Adrenal gland (tissue), 19 donors: ENCODE measurements at places on chromosomes 3 and 15.
A peak's percentile ranks its signal among the peaks of the same experiment; 100 is the strongest.

DNA sequence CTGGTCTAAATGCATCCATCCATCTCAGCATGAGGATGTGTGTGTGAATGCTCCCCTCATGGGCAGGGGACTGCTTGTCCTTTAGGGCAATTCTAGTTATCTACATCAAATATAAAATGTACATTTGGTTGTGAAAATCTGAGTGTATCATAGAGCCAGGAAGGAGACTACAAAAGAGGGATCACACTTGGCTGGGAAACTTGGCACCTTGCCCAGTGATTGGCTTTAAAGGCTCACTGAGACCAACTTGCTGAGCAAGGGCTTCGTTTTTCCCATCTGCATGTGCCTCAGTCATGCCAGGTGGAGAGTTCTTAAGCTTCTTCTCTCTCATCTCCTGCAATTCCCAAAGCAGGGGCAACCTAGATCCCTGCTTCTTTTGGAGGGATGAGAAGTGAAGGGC lies 5.2 kb downstream of the CAPN3 start:
- no peak overlapping the region for H3K27ac ChIP-seq
- DNase-seq, result peak; percentile 32
- no peaks in the 10 kb centered on the region for H3K36me3 ChIP-seq
- no peak overlapping the region for H3K4me3 ChIP-seq

GRCh38 chr3:94349310-94349878 lies 286.5 kb downstream of the NSUN3 start:
- no peak overlapping the region for H3K4me3 ChIP-seq
- no peaks in the 10 kb centered on the region for H3K36me3 ChIP-seq
- H3K27ac ChIP-seq, result no peak overlapping the region

GRCh38 chr3:190183121-190183520 lies 62.4 kb upstream of the P3H2 start:
- H3K4me1 ChIP-seq, result no peaks in the 10 kb centered on the region
- H3K4me3 ChIP-seq, result no peak overlapping the region
- H3K27me3 ChIP-seq, result no peaks in the 10 kb centered on the region
- no peaks in the 10 kb centered on the region for H3K36me3 ChIP-seq
- H3K27ac ChIP-seq, result no peak overlapping the region

DNA sequence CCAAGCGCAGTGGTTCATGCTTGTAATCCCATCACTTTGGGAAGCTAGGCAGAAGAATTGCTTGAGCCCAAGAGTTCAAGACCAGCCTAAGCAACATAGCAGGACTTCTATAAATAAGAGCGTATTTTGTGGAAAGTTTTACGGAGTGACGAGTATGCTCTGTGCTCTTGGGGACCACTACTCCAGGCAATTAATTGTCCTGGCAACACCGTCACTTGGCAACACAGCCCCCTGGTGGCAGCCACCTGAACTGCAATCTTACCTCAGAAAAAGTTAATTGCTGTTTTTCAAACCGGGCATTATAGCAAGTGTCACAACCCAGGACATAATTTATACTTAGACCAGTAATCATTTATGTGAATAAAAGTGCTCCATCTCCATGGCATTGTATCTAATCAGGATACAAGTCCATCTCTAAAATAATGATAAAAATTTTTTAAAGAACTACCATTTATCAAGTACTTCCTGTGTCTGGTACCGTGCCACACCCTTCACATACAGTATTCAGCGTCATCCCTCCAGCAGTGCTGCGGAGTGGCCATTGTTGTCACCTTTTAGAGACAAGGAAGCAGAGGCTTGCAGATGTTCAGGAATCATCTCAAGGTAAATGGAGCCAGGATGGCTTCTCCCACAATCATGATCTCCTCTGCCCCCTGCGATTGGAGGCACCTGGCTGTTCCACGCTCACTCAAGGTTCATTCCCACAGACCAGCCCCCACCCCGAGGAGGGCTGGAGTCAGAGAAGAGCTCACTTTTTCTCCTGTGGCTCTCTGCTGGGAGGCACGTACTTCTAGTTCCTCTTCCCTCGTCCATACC lies 34.5 kb downstream of the PLA2G4D start:
- no peaks in the 10 kb centered on the region for H3K27me3 ChIP-seq
- H3K4me1 ChIP-seq, result no peaks in the 10 kb centered on the region
- H3K36me3 ChIP-seq, result no peaks in the 10 kb centered on the region

- no peak for DNase-seq
- H3K4me1 ChIP-seq, result peaks cover 68% of the 10 kb centered on the region
- no peak overlapping the region for H3K27ac ChIP-seq
- no peaks in the 10 kb centered on the region for H3K36me3 ChIP-seq
- H3K27me3 ChIP-seq, result no peaks in the 10 kb centered on the region
Measured at GRCh38 chr3:57825116-57825515, 69.0 kb downstream of the SLMAP start.

DNA sequence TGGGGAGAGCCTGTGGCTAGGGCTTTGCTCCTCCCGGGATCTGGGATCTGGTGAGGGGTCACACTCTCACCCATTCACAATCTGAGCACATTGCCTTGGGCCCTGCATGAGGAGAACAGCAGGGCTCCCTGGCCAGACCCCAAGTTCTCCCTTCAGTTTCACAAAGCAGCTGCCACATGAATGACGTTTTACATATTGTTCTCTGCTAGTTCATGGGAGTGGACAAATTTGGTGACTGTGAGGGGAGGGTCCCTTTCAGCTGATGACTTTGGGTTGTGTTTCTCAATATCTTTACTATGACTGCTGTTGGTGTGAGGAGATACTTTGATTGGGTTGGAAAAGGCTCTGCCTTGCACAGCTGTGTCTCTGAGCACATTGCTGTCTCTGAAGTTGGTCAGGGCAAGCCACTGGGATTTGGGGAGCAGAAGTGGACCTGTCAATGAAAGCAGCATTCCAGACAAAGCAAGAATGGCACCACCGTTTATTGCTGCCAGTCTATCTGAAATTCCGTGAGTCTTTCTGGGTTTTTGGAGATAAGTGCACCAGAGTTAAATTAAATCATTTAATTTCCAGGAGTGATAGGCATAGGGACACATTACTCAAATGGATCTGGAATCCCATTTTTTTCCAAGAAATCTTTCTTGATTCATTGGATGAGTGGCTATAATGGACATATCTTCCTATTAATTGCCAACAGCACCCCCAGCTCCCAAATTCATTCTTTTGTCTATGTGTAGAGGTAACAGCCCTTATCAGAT lies 10.3 kb downstream of the TIMP4 start:
- H3K4me1 ChIP-seq, result peaks cover 17% of the 10 kb centered on the region
- H3K4me3 ChIP-seq, result no peak overlapping the region
- DNase-seq, result peak; percentile 74
- no peaks in the 10 kb centered on the region for H3K36me3 ChIP-seq
- no peak overlapping the region for H3K27ac ChIP-seq

- no peaks in the 10 kb centered on the region for H3K27me3 ChIP-seq
- peaks cover 3% of the 10 kb centered on the region for H3K36me3 ChIP-seq
- DNase-seq, result no peak
- H3K27ac ChIP-seq, result no peak overlapping the region
- no peak overlapping the region for H3K4me3 ChIP-seq
Measured at GRCh38 chr3:149744151-149744550, 8.1 kb downstream of the COMMD2 start.

- DNase-seq, result no peak
- no peaks in the 10 kb centered on the region for H3K36me3 ChIP-seq
- H3K4me3 ChIP-seq, result no peak overlapping the region
- peaks cover 14% of the 10 kb centered on the region for H3K4me1 ChIP-seq
Measured at GRCh38 chr15:68340726-68341671, 63.5 kb downstream of the FEM1B start.

- H3K4me3 ChIP-seq, result no peak overlapping the region
- H3K27me3 ChIP-seq, result no peaks in the 10 kb centered on the region
- no peak for DNase-seq
- no peaks in the 10 kb centered on the region for H3K36me3 ChIP-seq
- no peak overlapping the region for H3K27ac ChIP-seq
- H3K4me1 ChIP-seq, result no peaks in the 10 kb centered on the region
Measured at GRCh38 chr15:27249046-27249759, 278.2 kb downstream of the GABRG3 start.

DNA sequence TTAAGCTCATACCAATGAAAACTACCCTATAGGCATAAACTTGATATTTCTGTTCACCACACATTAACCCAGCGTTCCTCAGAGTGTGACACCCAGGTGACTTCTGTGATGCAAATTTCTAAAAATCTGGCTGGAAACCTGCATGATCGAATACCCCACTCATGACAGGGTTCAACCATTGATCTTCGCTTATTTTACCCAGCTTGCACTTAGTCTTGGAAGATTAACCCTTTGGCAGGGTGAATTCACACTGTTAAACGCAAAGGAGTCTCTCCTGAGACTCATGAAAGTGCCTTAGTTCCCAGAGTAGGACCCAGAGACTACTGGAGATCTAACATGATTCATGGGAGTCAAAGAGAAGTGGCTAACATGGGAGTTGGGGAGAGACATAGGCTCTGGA lies 391.6 kb downstream of the MECOM start:
- H3K4me1 ChIP-seq, result no peaks in the 10 kb centered on the region
- no peaks in the 10 kb centered on the region for H3K36me3 ChIP-seq
- DNase-seq, result no peak

DNA sequence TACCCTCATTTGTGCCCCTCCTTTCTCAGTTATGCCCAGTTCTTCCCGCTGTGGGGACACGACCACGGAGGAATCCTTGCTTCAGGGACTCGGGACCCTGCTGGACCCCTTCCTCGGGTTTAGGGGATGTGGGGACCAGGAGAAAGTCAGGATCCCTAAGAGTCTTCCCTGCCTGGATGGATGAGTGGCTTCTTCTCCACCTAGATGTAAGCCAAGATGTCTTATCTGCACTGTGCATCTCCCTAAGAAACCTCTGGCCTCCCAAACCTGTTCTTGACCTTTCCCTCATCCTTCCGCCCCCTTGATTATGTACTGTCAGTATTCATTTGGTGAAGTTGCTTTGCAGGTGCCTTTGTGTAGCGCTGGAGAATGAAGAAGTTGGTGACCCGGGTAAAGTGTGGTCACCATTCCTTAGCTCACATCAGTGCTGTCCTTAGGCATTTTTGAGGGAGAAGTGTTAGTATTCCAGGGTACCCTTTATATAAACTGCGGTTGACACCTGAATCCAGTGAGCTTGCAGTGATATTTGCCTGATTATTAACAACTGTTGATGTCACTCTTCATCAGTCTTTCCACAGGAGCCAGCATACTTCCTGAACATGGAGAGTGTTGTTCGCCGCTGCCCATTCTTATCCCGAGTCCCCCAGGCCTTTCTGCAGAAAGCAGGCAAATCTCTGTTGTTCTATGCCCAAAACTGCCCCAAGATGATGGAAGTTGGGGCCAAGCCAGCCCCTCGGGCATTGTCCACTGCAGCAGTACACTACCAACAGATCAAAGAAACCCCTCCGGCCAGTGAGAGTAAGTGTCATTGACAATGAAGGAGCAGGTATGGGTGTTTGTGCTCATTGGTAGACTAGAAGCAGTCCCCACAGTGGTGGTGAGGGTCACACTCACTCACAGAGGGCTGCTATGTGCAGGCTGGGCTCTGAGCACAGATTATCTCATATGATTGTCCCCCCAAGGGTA lies 966 bp downstream of the ALAS1 start:
- peaks cover 52% of the 10 kb centered on the region for H3K4me1 ChIP-seq
- no peaks in the 10 kb centered on the region for H3K36me3 ChIP-seq
- no peaks in the 10 kb centered on the region for H3K27me3 ChIP-seq
- H3K27ac ChIP-seq, result peak overlapping the region; percentile 70

- no peak overlapping the region for H3K4me3 ChIP-seq
- peaks cover 6% of the 10 kb centered on the region for H3K27me3 ChIP-seq
- H3K27ac ChIP-seq, result no peak overlapping the region
- no peaks in the 10 kb centered on the region for H3K36me3 ChIP-seq
Measured at GRCh38 chr15:99442252-99442897, 123.4 kb upstream of the MEF2A start.

DNA sequence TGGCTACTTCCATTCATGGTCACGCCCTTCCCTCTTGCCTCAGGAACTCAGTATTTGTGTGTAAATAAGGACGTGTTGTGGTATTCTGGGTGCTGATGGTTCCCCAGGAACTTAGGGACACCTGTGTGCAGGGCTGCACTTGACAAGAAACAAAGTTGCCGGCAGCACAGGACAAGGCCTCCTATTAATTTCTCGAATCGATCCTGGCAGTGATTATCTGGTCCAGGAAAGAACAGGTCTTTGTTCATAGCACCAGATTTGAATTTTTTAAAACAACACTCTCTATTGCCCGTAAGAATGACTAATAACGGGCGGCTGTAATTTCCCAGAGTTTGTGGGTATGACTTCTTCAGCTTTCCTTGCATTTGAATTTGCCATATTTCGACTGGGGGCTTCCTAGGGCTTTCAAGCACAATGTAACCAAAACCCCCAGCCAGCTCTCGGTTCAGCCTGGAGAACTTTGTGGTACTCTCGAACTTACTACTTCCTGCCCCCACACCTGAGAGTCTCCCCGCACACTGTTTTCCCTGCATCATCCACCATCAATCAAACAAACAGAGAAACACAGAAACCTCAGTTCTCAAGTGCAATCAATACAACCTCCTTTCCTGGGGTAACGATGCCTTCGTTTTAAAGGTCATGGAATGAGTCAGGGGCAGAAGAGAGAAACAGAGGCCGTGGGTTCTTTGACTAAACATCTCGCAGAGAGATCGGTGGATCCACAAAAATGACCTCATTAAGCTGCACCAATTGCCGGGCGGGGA lies 241.7 kb upstream of the ICE2 start:
- peaks cover 35% of the 10 kb centered on the region for H3K4me1 ChIP-seq
- H3K4me3 ChIP-seq, result peak overlapping the region; percentile 11
- no peaks in the 10 kb centered on the region for H3K27me3 ChIP-seq
- no peak for DNase-seq
